ENCODE measurements at places on chromosomes 4 and X.
A peak's percentile ranks its signal among the peaks of the same experiment; 100 is the strongest.

- no peak for DNase-seq
Observed at GRCh38 chrX:149759824-149760223, 14.0 kb upstream of the HSFX1 start.

- no peak for DNase-seq
Observed at GRCh38 chr4:61750810-61751209, 550.7 kb downstream of the ADGRL3 start.

DNA sequence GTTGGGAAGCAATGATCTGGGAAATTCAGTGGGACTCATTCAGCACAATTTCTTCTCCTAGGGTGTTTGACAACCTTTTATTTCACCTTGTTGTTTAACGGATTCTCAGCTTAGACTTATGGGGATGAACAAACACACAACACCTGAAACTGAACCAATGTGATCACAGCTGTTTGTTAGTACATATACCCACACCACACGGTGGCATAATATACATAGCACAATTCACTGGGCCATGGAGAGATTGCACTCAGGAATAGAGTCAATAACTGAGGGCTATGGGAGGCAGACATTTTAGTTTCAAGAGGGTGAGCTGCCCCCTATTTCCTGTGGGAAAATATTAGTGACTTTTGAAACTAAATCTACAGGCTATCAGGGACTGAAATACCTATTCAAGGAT is 148.0 kb downstream of the PARM1 start:
- no peak for DNase-seq

- DNase-seq: no peak
Observed at GRCh38 chr4:34365946-34366345, 1878.4 kb downstream of the ARAP2 start.

GRCh38 chr4:72767618-72768302 is 198.7 kb upstream of the ADAMTS3 start:
- peak; percentile 92 for DNase-seq

DNA sequence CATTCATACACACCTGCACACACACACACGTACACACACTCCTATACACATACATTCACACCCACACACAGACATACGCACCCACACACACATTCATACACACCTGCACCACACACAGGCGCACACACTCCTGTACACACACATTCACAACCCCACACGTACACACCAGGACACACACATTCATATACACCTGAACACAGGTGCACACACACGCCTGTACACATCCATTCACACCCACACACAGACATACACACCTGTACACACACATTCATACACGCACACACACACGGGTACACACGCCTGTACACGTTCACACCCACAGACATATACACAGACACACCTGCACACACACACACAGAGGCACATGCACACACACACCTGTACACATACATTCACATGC is 53.0 kb upstream of the PPP2R3B start:
- no peak for DNase-seq

DNA sequence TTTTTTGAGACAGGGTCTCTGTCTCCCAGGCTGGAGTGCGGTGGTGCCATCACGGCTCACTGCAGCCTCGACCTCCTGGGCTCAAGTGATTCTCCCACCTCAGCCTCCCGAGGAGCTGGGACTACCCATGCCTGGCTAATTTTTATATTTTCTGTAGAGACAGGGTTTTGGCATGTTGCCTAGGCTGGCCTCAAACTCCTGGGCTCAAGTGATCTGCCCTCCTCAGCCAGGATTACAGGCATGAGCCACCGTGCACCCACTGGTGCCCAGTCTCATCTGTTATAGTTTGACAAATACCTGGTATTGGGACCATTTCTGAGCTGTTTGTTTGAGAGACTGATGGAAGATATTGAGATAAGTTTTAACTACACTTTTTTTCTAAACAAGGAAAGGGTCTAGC is 57.5 kb upstream of the SMIM10 start:
- DNase-seq: peak; percentile 37

GRCh38 chrX:28625223-28625622 is 38.0 kb downstream of the IL1RAPL1 start:
- no peak for DNase-seq

GRCh38 chr4:157421365-157421764 is 200.8 kb downstream of the GRIA2 start:
- DNase-seq: peak; percentile 3

- DNase-seq: no peak
Observed at GRCh38 chr4:25513814-25514213, 136.8 kb downstream of the ANAPC4 start.

All from kidney glomerular epithelial cell (primary cell).